ENCODE measurements at places on chromosomes 16 and 17. TPM values are rescaled to one million over a fixed set of nuclear protein-coding genes. Genes with fewer than 3 reads are reported as not detected.
A peak's percentile ranks its signal among the peaks of the same experiment; 100 is the strongest.

- no peak for DNase-seq
These were observed 19.3 kb downstream of the ANKFN1 start for GRCh38 chr17:56172517-56172982.

DNA sequence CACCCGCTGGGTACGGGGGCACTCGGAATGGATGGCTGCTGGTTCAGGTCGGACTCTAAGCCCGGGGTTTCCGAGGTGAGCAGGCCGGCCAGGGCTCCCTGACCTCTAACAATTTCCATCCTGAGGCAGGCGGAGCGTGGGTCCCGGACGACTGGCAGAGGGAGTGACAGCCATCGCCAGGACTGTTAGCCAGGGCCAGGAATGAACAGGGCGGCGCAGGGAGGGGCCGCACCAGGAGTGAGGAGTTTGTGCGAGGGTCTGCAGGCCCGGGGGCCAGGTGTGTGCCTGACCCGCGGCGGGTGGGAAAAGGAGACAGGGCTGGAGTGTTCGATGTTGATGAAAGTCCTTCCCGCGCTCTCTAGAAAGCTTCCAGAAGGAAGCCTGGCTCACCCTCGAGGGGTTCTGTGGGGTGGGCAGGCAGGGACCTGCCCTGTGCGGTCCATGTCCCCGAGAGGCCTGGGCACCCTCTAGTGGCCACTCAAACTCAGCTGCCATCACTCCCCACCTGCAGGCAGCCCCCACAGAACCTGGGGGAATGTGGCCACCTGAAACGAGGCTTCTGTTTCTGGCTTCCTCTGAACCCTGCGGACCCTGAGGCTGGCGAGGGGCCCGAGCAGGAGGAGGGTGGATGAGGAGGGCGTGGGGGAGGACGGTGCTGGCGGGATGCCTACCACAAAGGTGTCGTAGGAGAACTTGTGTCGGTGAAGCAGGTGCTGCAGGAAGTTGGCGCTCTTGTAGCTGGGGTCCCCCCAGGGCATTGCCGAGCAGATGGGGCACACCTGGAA, 8.2 kb downstream of the RNF166 start:
- peak; percentile 48 for DNase-seq

DNA sequence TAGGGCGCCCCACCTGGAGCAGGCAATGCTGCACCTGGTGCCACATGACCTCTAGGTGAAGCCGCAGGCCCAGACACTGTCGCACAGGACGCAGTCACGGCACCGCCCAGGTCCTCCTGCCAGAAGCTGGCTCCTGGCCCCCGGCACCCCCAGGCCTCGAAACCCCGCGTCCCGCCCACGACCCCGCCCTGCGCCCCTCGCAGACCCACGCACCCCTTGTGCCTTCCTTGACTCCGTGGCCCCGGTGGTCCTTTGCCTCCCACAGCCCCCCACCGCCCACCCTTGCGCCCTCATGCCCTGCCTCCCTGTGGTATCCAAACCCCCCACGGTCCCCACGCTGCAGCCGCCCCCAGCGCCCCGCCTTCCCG, 6.3 kb upstream of the C1QTNF8 start:
- no peak for DNase-seq

The CCL1 gene
- not detected for total RNA-seq

The PPL gene
- not detected for total RNA-seq

DNA sequence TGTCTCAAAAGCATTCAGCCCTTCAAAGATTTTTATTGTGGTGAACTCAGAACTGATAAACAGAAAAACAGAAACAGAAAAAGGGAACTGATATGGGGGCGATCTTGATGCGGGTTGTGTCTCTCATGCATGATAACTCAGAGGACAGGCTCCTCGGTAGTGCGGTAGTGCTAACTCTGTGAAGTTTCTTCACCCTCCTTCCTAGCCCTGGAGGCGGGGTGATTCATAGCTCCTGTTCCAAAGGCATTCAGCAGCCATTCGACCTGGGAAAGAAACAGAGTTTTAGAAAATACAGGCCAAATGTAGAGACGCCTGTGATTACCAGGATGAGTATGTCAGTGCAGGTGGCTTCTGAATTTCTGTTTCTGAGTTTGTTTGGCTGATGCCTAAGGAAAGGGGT, 5.5 kb upstream of the MAF start:
- no peak for DNase-seq

DNA sequence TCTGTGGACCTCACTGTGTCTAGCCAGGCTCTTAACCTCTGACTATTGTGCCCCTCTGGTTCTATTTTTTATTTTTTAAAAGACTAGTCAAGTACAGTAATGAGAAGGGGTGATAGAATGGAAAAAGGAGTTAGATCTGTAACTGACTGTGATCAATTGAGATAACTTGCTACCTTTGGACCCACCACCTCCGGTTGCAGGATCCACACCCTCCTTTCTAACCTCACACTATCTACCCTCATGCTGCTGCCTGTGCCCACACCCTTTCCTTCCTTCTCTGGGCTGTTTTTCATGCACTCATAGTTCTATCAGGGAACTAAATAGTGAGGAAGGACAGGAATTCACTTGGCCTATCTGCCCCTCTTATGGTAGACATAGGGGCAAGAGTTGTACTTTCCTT, 172.3 kb downstream of the KATNIP start:
- no peak for DNase-seq

- no peak for DNase-seq
These were observed 20.5 kb upstream of the ZNF652 start for GRCh38 chr17:49382556-49382955.

The DNASE1L2 gene
- 0.62 TPM for total RNA-seq

The C1QTNF8 gene
- not detected for total RNA-seq

- DNase-seq = no peak
These were observed 3.9 kb downstream of the HNF1B start for GRCh38 chr17:37740915-37741314.

- DNase-seq = peak; percentile 48
These were observed 301.9 kb downstream of the SOX9 start for GRCh38 chr17:72422505-72423285.

- no peak for DNase-seq
These were observed 13.4 kb downstream of the ST6GALNAC1 start for GRCh38 chr17:76630151-76630550.

GRCh38 chr16:30570636-30571444, 674 bp downstream of the ZNF688 start:
- no peak for DNase-seq

GRCh38 chr17:60138769-60139437, 10.9 kb upstream of the CA4 start:
- no peak for DNase-seq

- no peak for DNase-seq
These were observed 49.4 kb downstream of the COG7 start for GRCh38 chr16:23403547-23403946.

The CDH15 gene
- total RNA-seq = not detected

The AIPL1 gene
- total RNA-seq = not detected

The HBQ1 gene
- total RNA-seq = 1.1 TPM

DNA sequence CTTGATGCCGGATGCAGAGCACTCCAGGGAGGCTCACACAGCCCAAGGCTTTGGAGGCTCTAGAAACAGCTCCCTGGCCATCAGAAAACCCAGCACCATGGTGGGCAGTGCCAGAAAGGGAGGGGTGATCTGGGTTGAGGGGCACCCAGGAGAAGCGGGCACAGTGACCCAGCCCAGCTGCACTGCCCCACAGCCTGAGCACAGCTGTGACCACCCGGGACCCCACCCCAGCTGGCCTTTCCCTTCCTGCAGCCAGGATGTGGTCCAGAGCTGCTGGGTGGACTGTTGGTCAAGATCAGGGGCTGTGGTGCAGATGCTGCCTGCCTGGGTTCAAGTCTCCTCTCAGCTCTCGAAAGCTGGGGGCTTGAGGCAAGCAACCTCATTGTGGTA, 223.1 kb downstream of the ZNF423 start:
- no peak for DNase-seq

- peak; percentile 40 for DNase-seq
These were observed 5.0 kb downstream of the CX3CL1 start for GRCh38 chr16:57377080-57377841.

GRCh38 chr17:39069114-39069756, 82.2 kb downstream of the PLXDC1 start:
- peak; percentile 32 for DNase-seq

The ABCA10 gene
- total RNA-seq = 0.07 TPM

DNA sequence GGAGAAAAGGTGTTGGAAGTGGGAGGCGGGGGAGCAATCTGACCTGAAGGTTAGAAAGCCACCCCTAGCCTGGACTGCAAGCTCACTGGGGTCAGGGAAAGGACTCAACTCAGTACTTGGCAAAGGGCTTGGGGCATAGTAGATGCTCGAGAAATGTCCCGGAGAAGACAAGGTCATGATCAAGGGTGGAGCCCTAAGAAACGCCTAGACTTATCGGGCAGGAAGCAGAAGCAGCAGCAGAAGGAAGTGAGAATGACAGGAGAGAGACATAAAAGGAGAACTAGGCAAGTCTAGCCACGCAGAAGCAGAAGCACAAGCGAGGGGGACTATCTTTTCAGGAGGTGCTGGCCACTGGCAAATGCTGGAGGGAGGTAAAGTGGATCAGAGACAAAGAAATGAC, 10.2 kb downstream of the COTL1 start:
- peak; percentile 38 for DNase-seq

DNA sequence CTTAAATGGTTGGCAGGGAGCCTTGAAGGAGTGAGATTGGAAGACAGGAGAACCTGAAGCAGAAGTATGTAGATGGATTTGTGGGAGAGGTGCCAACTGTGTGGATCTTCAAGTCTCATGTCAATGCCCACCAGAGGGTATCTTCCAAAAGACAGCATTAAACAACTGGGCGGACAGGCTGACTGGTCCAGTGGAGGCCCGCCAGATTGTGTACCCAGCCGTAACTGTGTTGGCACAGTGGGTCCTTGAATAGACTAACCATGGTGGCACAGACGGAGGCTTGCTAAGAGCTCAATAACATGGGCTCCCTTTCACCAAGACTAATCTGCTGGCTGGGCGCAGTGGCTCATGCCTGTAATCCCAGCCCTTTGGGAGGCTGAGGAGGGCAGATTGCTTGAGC, 24.2 kb upstream of the RBBP6 start:
- DNase-seq = no peak

The PDPR gene
- total RNA-seq = 12.8 TPM

The CHRNE gene
- total RNA-seq = 0.38 TPM

GRCh38 chr16:8175411-8175810, 414.9 kb downstream of the TMEM114 start:
- no peak for DNase-seq

DNA sequence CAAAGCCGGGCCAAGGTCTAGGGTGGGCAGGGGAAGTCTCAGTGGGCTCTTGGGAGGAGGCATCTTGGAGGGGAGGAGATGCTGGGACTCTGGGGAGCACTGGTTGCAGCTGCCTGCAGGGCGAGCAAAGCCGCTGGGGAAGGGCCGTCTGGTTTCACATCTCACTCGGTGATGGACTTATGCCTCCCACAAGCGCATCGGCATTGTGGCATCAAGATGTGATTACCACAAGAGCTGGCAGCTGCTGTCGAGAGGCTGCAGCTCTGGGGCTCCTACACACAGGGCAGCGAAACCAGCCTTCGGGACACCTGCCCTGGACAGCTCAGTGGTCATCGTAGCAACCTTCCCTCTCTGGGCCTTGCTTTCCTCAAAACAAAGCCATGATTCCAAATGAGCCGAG, 3.1 kb upstream of the KCNJ12 start:
- no peak for DNase-seq

- no peak for DNase-seq
These were observed 15.0 kb downstream of the B9D1 start for GRCh38 chr17:19347323-19348080.

DNA sequence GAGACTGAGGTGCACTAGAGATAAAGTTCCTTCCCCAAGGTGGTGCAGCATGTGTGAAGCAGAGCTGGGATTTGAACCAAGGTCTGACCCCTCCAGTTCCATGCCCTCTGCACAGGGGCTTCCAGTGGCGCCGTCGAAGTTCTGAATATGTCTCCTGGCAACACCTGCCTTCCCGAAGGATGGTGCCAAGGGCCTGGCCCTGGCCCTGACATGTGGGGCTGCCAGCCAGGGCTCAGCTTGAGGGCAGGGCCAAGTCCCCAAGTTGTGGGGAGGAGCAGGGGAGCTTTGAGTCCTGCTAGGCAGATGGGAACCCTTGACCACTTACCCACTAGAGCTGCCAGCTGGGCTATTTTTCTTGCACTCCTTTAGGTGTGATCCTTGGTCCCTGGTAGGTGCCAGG, 56.4 kb downstream of the NKD1 start:
- DNase-seq = no peak

GRCh38 chr16:89268987-89269735, 51.7 kb downstream of the ZNF778 start:
- no peak for DNase-seq

GRCh38 chr16:56370875-56371659, 54.3 kb downstream of the AMFR start:
- DNase-seq = no peak

DNA sequence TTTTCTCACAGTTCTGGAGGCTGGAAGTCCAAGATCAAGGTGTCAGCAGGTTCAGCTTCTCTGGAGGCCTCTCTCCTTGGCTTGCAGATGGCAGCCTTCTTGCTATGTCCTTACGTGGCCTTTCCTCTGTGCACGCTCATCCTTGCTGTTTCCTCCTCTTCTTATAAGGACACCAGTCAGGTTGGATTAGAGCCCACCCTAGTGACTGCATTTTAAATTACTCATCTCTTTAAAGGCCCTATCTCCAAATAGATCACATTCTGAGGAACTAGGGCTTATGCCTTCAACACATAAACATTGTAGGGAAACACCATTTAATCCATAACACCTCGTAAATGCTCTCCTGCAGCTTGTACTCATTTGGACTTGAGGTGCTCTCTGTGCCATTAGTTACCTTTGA, 36.3 kb downstream of the DHRS7C start:
- no peak for DNase-seq

GRCh38 chr17:40951011-40951622, 13.7 kb upstream of the KRT23 start:
- no peak for DNase-seq

- DNase-seq = no peak
These were observed 94.5 kb downstream of the METRNL start for GRCh38 chr17:83173914-83174361.

- peak; percentile 62 for DNase-seq
These were observed 70.3 kb downstream of the CREBBP start for GRCh38 chr16:3810198-3810664.

The HASPIN gene
- 21.8 TPM for total RNA-seq

GRCh38 chr16:31253642-31254045, 6.1 kb upstream of the ITGAM start:
- peak; percentile 73 for DNase-seq

The KRT24 gene
- not detected for total RNA-seq

- DNase-seq = no peak
These were observed 3.7 kb downstream of the TMEM106A start for GRCh38 chr17:43215341-43215740.

The OR1A1 gene
- total RNA-seq = not detected

Measured in activated naive CD4-positive, alpha-beta T cell treated with anti-CD3 and anti-CD28 coated beads for 36 hours (primary cell).